ENCODE measurements at places on chromosomes 13 and 19.

GRCh38 chr13:96308568-96308967 lies 218.7 kb downstream of the HS6ST3 start:
- DNase-seq, result no peak

- DNase-seq, result no peak
Observed at GRCh38 chr13:40217675-40218074, 448.8 kb downstream of the FOXO1 start.

- DNase-seq, result no peak
Observed at GRCh38 chr19:13909430-13909829, 3.4 kb downstream of the CC2D1A start.

DNA sequence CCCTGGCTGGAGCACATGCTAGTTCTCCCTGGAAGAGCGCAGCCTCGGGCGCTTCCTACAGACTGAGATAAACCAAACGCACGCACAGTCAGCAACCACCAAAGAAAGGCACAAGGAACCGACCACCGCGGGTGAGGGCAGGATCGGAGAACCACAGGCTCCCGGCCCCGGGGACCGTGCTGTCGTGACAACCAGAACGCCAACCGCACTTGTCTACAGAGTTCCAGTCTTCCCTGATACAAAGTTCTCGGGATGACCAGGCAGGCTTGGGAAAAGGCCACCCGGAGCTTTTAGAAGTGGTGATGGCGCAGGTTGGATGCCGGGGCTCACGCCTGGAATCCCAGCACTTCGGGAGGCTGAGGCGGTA lies 33.1 kb upstream of the CACTIN start:
- DNase-seq, result no peak

GRCh38 chr13:111904701-111905608 lies 162.0 kb upstream of the SOX1 start:
- no peak for DNase-seq

GRCh38 chr13:44815623-44816022 lies 173.6 kb downstream of the NUFIP1 start:
- peak; percentile 55 for DNase-seq

DNA sequence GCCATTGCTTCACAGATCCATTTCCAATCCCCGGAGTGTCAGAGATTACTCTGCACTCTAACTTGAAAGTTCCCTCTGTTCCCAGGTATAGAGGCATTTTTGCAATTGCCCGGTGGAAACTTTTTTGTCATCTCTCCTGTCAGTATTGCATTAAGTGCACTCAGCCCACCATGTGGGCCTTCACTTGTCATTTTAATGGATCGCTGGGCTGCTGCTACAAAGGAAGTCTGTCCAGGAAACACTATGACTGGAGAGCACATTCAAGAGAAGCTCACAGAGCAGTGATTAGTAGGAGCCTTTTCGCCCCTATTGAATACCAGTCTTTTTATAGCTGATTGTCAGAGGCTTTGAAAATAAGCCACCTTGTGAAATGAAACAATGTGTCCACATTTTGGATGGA lies 180.9 kb downstream of the B3GLCT start:
- no peak for DNase-seq

GRCh38 chr19:39778763-39779162 lies at the start of gene LEUTX:
Gene LEUTX, plus strand, starts transcription at chr19:39778854. Its CDS starts 67 bp downstream, at chr19:39778921.
- DNase-seq, result no peak

Data from head of caudate nucleus (tissue), 42 donors.